Naive B cell (primary cell): ENCODE measurements at places on chromosomes 7 and 10.

DNA sequence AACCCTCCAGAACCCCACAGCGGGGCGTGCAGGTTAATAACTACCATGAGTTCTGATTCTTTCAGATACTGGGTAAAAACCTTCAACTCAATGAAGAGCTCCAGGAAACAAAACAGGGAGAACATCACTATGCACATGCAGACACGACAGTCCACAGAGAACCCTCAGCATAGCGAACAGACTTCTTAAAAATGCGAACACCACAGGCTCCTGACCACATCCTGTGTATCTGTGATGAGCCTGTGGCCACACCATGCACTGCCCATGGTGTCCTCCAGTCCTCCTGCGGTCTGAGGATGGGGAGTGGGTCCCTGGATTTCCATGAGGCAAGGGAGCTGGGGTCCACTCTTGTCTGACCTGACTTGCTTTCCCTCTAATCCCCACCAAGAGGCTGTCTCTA lies 107.2 kb downstream of the COBL start:
- DNase-seq = no peak

GRCh38 chr10:75076348-75076747 lies 35.1 kb upstream of the SAMD8 start:
- DNase-seq = no peak

GRCh38 chr10:43688348-43688892 lies 39.7 kb upstream of the ZNF32 start:
- DNase-seq = no peak

- DNase-seq = no peak
Observed at GRCh38 chr10:11170574-11170973, 152.9 kb downstream of the CELF2 start.

GRCh38 chr10:111035542-111035941 lies 41.3 kb upstream of the ADRA2A start:
- DNase-seq = no peak
